ENCODE measurements at places on chromosomes 7 and 10.

GRCh38 chr7:12640299-12641096 lies 46.9 kb upstream of the ARL4A start:
- no peak for DNase-seq

- DNase-seq, result no peak
These were observed 58.3 kb upstream of the EGFR start for GRCh38 chr7:54960517-54960916.

DNA sequence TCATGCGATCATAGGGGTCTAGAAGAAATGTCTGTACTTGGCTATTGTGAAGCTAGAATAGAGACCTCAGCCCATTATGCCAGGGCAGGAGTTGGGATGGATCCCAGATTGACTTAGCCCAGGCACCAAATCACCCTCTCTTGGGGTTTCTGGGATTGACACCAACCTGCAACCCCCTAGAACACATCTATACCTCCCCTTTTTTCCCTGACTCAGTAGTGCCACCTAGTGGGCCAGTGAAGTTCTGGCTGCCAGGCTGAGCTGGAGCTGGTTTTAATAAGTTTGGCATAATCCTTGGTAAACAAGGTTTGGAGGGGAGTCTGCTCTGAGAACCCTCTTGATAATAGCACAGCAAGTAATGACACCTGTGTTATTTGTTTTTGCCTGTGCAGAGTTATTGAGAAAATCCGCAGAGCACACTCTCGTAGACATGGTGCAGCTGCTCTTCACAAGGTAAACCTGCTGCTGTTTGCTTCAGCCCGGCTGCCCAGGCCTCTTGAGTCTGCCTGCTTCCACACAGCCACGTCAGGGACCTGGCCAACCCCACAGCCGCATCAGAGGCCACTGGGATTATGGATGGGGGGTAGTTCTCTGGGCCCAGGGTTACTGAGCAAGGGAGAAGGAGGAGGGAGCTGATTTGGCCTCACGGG lies 43.3 kb upstream of the NFKB2 start:
- DNase-seq, result peak; percentile 65

GRCh38 chr7:100589341-100589947 lies 3.3 kb downstream of the FBXO24 start:
- DNase-seq, result no peak

DNA sequence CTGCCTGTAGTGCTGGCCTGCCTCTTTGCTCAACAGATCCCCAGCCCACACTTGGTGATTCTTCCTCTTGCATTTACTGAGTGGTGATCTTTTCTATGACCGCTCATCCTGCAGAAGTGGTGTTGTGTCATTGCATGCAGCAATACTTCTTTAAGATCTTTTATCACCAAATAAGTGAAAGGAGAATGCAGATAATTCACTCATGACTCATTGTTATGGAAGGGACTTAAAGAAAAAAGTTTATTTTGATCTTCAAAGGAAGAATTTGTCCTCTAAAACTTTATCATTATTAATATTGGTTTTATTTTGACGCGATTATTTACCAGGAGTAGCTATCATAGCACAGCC lies 489.1 kb upstream of the CELF2 start:
- DNase-seq, result no peak

- DNase-seq, result no peak
These were observed 523.9 kb downstream of the SUGCT start for GRCh38 chr7:40658729-40659128.

GRCh38 chr7:30478349-30479201 lies at the start of gene NOD1:
NOD1 (minus strand) TSS chr7:30478784; CDS start chr7:30456921, 21,863 bp downstream.
- peak; percentile 32 for DNase-seq

DNA sequence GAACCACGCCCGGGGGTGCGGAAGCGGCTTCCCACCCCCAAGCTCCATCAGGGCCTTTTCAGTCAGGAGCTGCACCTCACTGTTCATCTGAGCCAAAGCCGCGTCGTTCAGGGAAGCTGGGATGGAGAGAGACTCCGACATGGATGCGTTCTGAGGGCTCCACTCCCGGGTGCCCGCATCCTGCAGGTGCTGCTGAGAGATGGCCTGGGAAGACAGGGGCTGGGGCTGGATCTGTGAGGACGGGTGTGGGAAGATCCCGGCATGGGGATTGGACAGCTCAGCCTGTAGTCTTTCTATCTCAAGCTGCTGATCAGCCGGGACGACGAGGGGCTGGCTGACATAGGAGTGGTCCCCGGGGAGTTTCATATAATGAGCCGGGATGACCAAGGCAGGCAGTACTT lies 45.0 kb upstream of the NMT2 start:
- DNase-seq, result no peak

- no peak for DNase-seq
These were observed 1158.9 kb upstream of the CELF2 start for GRCh38 chr10:9858816-9859215.

GRCh38 chr10:70430493-70431445 lies 10.7 kb downstream of the NODAL start:
- DNase-seq, result no peak

DNA sequence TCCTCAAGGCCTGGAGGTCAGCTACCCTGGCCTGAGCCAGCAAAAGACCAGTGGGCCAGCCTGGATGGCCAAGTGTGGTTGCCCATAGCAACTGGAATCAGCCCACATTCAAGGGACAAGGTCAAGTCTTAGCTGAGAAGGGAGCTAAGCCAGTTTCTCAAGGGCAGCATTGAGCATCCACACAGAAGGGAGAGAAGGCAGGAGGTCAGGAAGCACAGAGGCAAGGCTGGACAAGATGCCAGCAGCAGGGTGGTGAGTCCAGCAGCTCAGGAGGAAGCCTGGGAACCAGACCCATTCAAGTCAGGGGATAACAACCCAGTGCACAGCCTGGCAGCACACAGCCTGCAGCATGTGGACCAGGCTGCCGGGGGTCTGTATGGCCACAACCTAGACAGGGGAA lies 54.0 kb upstream of the ZMIZ1 start:
- DNase-seq, result no peak

- no peak for DNase-seq
These were observed 3.7 kb downstream of the NAMPT start for GRCh38 chr7:106281127-106281526.

GRCh38 chr10:122342293-122343134 lies 32.0 kb upstream of the PLEKHA1 start:
- DNase-seq, result peak; percentile 37

- no peak for DNase-seq
These were observed 411.4 kb downstream of the PAXIP1 start for GRCh38 chr7:154591544-154591943.

DNA sequence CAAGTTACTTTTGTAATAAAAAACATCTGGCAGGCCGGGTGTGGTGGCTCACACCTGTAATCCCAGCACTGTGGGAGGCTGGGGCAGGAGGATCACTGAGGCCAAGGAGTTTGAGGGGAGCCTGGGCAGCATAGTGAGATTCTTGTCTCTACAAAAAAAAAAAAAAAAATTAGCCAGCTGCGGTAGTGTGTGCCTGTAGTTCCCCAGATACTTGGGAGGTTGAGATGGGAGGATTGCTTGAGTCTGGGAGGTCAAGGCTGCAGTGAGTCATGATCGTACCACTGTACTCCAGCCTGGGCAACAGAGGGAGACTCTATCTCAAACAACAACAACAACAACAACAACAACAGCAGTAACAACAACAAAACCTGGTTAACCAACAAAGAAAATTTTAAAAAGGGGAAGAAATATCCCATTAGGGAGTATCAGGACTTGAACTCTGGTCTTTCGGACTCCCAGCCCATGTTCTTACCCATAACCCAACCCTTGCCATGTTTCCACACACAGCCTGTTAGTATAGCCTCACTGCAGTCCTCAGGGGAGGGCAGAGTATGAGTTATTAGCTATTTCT lies 17.2 kb downstream of the PALD1 start:
- no peak for DNase-seq

- no peak for DNase-seq
These were observed 34.0 kb downstream of the CNPY1 start for GRCh38 chr7:155512246-155512887.

- DNase-seq, result no peak
These were observed 83.0 kb downstream of the LYZL2 start for GRCh38 chr10:30546511-30546910.

DNA sequence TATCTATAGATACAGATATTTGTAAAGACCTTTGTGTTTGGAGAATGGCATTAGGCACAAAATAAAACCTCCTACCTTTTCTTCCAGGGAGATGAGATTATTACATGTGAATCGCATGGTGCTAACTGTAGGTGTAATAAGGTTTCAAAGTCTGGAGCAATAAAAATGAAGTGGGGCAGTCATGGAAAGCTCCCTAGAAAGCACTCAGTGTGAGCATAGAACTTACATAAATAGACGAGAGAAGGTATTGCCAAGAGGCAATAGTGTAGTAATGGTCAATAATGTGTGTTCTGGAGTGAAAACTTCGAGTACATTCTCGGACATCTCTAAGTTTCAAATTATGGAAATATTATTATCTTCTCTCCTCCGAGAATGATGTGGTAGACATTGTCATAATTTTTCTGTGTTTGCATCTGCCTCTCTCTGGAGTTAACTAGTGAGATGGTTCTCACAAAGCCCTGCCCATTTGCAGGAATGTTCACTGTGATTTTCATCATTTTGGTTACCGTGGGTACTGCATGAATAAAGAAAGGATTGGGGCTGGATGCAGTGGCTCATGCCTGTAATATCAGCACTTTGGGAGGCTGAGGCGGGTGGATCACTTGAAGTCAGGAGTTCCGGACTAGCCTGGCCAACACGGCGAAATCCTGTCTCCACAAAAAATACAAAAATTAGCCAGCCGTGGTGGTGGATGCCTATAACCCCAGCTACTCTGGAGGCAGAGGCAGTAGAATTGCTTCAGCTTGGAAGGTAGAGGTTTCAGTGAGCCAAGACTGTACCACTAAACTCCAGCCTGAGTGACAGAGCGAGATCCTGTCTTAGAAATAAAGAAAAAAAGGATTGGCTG lies 10.6 kb downstream of the VIM start:
- DNase-seq, result no peak

GRCh38 chr10:79353000-79353406 lies 5.7 kb downstream of the PPIF start:
- no peak for DNase-seq

DNA sequence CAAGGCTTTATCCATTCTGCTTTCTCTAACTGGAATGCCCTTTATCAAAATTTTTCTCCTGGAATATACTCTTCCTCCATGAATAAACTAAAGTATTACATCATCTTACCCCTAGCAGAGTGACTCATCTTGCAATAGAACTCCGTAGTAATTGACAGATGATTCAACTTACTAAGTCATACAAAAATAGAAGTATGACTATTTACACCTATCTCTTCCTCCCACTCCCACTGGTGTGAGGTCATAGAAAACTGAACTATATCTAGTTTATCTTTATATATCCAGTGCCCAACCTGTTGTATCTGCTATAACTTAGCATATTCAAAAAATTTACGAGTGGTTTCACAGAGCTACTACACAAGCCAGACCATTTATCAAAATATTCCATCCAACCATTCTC lies 26.1 kb downstream of the ABCB1 start:
- DNase-seq, result no peak

- no peak for DNase-seq
These were observed 290.9 kb downstream of the SDK1 start for GRCh38 chr7:3591944-3592343.

DNA sequence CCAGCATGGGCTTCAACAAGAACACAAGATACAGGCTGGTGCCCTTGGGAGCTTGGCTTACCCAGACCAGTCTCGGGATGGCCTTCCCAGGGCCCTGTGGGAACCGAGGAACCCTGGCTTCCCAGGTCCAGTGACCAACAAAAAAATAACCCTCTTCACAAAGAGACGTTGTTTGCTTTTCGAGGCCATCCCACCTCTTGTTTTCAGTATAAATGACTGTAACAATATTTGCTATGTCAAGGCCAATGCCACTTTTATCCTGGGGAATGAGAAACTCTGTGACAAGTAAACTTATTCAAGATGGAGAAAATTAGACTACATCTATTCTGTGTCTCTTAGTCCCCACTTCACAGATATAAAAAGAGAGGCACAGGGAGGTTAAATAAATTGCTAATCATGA lies 138.8 kb downstream of the PRPF18 start:
- no peak for DNase-seq
